CD8-positive, alpha-beta memory T cell (primary cell): ENCODE measurements at places on chromosomes 6 and 20. TPM values are rescaled to one million over a fixed set of nuclear protein-coding genes. Genes with fewer than 3 reads are reported as not detected.

The PI16 gene
- 13.6 TPM for polyA plus RNA-seq

The NKX2-4 gene
- not detected for polyA plus RNA-seq

The OR2J2 gene
- polyA plus RNA-seq = not detected

The CYP39A1 gene
- not detected for polyA plus RNA-seq

The TCP11 gene
- not detected for polyA plus RNA-seq

The CCN5 gene
- not detected for polyA plus RNA-seq

The GNMT gene
- not detected for polyA plus RNA-seq

The IL20RA gene
- not detected for polyA plus RNA-seq

The DNAH8 gene
- not detected for polyA plus RNA-seq

The IPCEF1 gene
- 57.8 TPM for polyA plus RNA-seq

The MCCD1 gene
- not detected for polyA plus RNA-seq

The NRSN1 gene
- not detected for polyA plus RNA-seq

The FOXC1 gene
- not detected for polyA plus RNA-seq

The TLDC2 gene
- polyA plus RNA-seq = 0.29 TPM

The COL11A2 gene
- polyA plus RNA-seq = not detected

The MTO1 gene
- polyA plus RNA-seq = 34.4 TPM

The ARFGEF3 gene
- not detected for polyA plus RNA-seq

The GSTA2 gene
- polyA plus RNA-seq = not detected

The LY6G6D gene
- not detected for polyA plus RNA-seq

The SYCP2 gene
- 2.3 TPM for polyA plus RNA-seq

The PXDC1 gene
- polyA plus RNA-seq = not detected

The CDH26 gene
- polyA plus RNA-seq = not detected

The TPBG gene
- polyA plus RNA-seq = 2.0 TPM

The DAAM2 gene
- not detected for polyA plus RNA-seq

The TRIM15 gene
- not detected for polyA plus RNA-seq

The SEMG1 gene
- polyA plus RNA-seq = not detected

The NKAIN4 gene
- polyA plus RNA-seq = not detected

The NCOA3 gene
- 23.8 TPM for polyA plus RNA-seq

The KHDC1 gene
- 2.4 TPM for polyA plus RNA-seq

The BPI gene
- not detected for polyA plus RNA-seq

The MLN gene
- not detected for polyA plus RNA-seq
